ENCODE measurements at places on chromosomes 4 and X.

- no peak overlapping the region for H3K27ac ChIP-seq
- H3K4me1 ChIP-seq: no peaks in the 10 kb centered on the region
- H3K27me3 ChIP-seq: peaks cover 9% of the 10 kb centered on the region
- no peaks in the 10 kb centered on the region for H3K36me3 ChIP-seq
- ATAC-seq: no peak
Observed at GRCh38 chrX:100494646-100495370, 84.7 kb upstream of the PCDH19 start.

DNA sequence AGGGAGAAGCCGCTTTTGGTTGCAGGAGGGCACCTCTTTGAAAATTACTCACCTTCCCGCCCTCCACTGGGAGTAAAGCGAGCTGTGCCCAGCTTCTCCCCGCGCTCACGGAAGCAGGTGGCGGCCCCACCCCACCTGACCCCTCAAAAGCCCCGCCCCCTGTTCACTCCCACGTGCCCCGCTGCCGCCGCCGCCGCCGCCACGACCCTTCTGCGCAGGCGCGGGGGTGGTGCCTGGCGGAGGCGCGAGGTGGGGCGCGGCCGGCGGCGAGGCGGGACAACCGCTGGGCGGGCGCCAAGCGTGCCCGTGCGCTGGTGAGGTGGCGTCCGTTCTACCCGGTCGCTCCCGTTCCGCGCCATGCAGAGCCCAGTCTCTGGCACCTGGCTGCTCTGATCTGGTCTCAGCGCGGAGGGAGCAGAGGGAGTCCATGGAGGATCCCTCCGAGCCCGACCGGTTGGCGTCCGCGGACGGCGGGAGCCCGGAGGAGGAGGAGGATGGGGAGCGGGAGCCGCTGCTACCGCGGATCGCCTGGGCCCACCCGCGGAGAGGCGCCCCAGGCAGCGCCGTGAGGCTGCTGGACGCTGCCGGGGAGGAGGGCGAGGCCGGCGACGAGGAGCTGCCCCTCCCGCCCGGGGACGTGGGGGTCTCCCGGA, at the start of gene PI4K2B:
PI4K2B (plus strand) TSS at position 297 of the 653 bp plus-strand sequence; CDS start at position 428, 131 bp downstream.
- H3K27ac ChIP-seq: peak within 1 kb of the TSS; percentile 94
- peak; percentile 82 for ATAC-seq
- H3K36me3 ChIP-seq: peaks cover 22% of the 10 kb centered on the region
- H3K4me1 ChIP-seq: peaks cover 24% of the 10 kb centered on the region
- peak within 1 kb of the TSS; percentile 94 for H3K4me3 ChIP-seq
- no peaks in the 10 kb centered on the region for H3K27me3 ChIP-seq

GRCh38 chrX:129565046-129565650, 25.1 kb downstream of the OCRL start:
- H3K27ac ChIP-seq: no peak overlapping the region
- ATAC-seq: no peak
- peaks cover 10% of the 10 kb centered on the region for H3K4me1 ChIP-seq
- no peak overlapping the region for H3K4me3 ChIP-seq
- no peaks in the 10 kb centered on the region for H3K27me3 ChIP-seq

DNA sequence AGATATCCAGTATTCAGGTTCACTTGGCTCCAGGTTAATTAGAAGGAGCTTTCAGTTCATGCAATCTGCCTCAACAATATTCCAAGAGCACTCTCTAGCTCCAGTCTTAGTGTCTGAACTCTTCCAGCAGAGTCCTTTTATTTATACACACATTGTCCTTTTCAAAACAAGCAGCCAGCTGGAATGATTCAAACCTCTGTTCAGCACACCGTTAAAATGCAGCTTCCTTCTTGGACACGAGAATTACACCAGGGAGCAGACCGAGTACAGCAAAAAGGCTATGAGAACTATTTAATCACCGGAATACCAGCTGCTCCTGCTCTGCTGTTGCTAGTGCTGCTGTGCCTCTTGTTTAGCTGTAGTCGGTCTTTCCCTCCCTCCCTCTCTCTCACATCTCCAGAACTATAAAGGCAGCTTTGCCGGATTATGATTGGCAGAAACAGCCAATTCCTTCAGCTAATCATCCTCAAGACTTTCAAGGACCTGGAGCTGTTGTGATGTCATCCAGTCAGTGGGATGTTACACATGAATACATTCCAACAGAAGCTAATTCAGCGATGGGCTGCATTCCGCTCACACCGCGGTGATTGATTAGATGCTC, at the start of gene NDST4:
NDST4 (minus strand) TSS at position 115 of the 601 bp plus-strand sequence. CDS start 36,584 bp downstream, outside the sequence.
- no peak for ATAC-seq
- H3K4me1 ChIP-seq: no peaks in the 10 kb centered on the region
- no peaks in the 10 kb centered on the region for H3K27me3 ChIP-seq

DNA sequence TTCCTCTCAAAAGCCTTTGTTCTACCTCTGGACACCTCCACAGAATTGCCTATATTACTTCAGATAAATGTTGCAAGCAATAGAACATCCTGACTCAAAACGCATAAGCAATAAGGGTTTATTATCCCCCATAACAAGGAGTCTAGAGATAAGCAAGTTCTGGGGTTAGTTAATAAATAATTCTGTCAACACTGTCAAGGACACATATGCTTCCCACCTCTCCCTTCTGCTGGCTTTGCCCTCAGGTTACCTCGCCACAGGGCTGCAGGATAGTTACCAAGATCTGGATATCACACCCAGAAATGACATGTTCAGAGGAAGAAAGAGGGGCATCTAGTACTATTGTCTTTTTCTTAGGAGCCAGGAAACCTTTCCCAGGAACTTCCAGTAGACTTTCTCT, 14.0 kb upstream of the DUSP21 start:
- peaks cover 3% of the 10 kb centered on the region for H3K27me3 ChIP-seq
- no peak for ATAC-seq
- no peaks in the 10 kb centered on the region for H3K36me3 ChIP-seq
- H3K4me1 ChIP-seq: no peaks in the 10 kb centered on the region
- H3K27ac ChIP-seq: no peak overlapping the region

DNA sequence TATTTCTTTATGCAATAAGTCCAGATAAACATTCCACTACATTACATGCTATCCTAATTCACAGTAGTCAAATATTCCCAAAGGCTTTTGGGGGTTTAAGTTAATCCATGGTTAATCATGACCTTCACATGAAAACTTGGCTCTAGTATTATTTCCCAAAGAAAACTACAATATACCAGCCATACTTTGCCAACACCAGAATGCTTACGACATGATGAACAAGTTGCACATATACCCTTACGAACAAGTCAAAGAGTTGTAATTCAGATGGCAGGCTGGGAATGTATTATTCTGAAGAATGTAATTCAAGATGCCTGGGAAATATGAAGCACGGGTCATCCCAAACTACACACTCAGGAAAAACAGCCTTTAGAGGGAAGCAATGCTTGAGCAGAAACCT, 499.6 kb downstream of the PPARGC1A start:
- H3K27ac ChIP-seq: no peak overlapping the region
- no peaks in the 10 kb centered on the region for H3K36me3 ChIP-seq
- H3K4me1 ChIP-seq: no peaks in the 10 kb centered on the region
- no peak for ATAC-seq

- H3K27ac ChIP-seq: no peak overlapping the region
- H3K4me3 ChIP-seq: no peak overlapping the region
- no peaks in the 10 kb centered on the region for H3K36me3 ChIP-seq
- peak; percentile 60 for ATAC-seq
- H3K27me3 ChIP-seq: no peaks in the 10 kb centered on the region
Observed at GRCh38 chrX:110180176-110180927, 137.5 kb downstream of the AMMECR1 start.

DNA sequence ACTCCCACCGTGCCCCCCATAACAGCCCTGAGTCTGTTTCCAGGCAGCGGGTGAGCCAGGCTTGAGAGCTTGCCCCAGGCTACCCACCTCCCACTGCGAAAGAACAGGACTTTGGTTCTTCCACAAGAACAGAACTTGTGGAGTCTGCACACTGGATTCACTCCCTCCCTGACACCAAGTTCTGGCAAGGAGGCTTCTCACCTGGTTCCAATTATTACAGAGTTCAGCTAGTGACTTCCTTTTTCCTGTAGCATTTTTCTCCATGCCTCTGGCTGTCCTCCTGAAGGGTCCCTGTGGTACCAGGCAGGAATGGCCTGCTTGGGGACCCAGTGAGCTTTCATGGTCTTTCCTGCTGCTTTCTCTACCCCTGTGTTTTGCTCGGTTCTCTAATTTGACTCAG, 208.6 kb upstream of the SFRP2 start:
- H3K4me3 ChIP-seq: no peak overlapping the region
- no peaks in the 10 kb centered on the region for H3K4me1 ChIP-seq
- ATAC-seq: no peak

DNA sequence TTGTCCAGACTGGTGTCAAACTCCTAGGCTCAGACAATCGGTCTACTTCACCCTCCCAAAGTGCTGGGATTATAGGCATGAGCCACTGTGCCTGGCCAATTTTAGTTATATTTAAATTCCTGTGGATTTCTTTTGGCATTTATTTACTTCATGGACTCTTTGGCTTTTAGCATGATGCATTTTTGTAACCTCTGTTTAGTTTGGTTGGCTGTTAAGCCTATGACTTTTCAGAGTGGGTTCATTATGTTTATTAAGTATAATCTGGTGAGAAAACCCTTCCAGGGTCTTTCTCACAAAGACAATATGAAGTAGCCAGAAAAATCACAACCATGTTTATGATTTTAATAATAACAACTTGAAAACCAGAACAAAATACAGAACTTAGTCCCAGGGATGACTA, 49.4 kb downstream of the USP38 start:
- no peaks in the 10 kb centered on the region for H3K4me1 ChIP-seq
- no peak for ATAC-seq
- no peak overlapping the region for H3K27ac ChIP-seq
- H3K27me3 ChIP-seq: no peaks in the 10 kb centered on the region
- no peak overlapping the region for H3K4me3 ChIP-seq

GRCh38 chr4:113919611-113920010, 59.8 kb downstream of the ARSJ start:
- ATAC-seq: no peak
- H3K36me3 ChIP-seq: no peaks in the 10 kb centered on the region
- H3K4me3 ChIP-seq: no peak overlapping the region
- peaks cover 4% of the 10 kb centered on the region for H3K4me1 ChIP-seq

DNA sequence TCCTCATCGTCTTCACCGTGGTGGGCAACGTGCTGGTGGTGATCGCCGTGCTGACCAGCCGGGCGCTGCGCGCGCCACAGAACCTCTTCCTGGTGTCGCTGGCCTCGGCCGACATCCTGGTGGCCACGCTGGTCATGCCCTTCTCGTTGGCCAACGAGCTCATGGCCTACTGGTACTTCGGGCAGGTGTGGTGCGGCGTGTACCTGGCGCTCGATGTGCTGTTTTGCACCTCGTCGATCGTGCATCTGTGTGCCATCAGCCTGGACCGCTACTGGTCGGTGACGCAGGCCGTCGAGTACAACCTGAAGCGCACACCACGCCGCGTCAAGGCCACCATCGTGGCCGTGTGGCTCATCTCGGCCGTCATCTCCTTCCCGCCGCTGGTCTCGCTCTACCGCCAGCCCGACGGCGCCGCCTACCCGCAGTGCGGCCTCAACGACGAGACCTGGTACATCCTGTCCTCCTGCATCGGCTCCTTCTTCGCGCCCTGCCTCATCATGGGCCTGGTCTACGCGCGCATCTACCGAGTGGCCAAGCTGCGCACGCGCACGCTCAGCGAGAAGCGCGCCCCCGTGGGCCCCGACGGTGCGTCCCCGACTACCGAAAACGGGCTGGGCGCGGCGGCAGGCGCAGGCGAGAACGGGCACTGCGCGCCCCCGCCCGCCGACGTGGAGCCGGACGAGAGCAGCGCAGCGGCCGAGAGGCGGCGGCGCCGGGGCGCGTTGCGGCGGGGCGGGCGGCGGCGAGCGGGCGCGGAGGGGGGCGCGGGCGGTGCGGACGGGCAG, 792 bp downstream of the ADRA2C start:
- H3K4me3 ChIP-seq: peak overlapping the region; percentile 36
- no peaks in the 10 kb centered on the region for H3K4me1 ChIP-seq
- peaks cover 6% of the 10 kb centered on the region for H3K27me3 ChIP-seq
- ATAC-seq: no peak
- H3K36me3 ChIP-seq: no peaks in the 10 kb centered on the region

GRCh38 chr4:152352622-152353116, 183.2 kb downstream of the FBXW7 start:
- no peaks in the 10 kb centered on the region for H3K4me1 ChIP-seq
- no peaks in the 10 kb centered on the region for H3K36me3 ChIP-seq
- H3K27ac ChIP-seq: no peak overlapping the region
- no peak for ATAC-seq
- no peaks in the 10 kb centered on the region for H3K27me3 ChIP-seq

- no peaks in the 10 kb centered on the region for H3K27me3 ChIP-seq
- no peak overlapping the region for H3K27ac ChIP-seq
- H3K4me3 ChIP-seq: no peak overlapping the region
- no peaks in the 10 kb centered on the region for H3K36me3 ChIP-seq
- no peaks in the 10 kb centered on the region for H3K4me1 ChIP-seq
Observed at GRCh38 chr4:81392164-81392563, 79.5 kb downstream of the RASGEF1B start.

- H3K27ac ChIP-seq: no peak overlapping the region
- no peaks in the 10 kb centered on the region for H3K36me3 ChIP-seq
- no peaks in the 10 kb centered on the region for H3K4me1 ChIP-seq
- no peak overlapping the region for H3K4me3 ChIP-seq
- H3K27me3 ChIP-seq: no peaks in the 10 kb centered on the region
- no peak for ATAC-seq
Observed at GRCh38 chr4:177287255-177287654, 22.4 kb upstream of the NEIL3 start.

GRCh38 chr4:30767147-30767845, 47.1 kb downstream of the PCDH7 start:
- no peak overlapping the region for H3K4me3 ChIP-seq
- no peaks in the 10 kb centered on the region for H3K4me1 ChIP-seq
- no peaks in the 10 kb centered on the region for H3K36me3 ChIP-seq
- ATAC-seq: no peak

DNA sequence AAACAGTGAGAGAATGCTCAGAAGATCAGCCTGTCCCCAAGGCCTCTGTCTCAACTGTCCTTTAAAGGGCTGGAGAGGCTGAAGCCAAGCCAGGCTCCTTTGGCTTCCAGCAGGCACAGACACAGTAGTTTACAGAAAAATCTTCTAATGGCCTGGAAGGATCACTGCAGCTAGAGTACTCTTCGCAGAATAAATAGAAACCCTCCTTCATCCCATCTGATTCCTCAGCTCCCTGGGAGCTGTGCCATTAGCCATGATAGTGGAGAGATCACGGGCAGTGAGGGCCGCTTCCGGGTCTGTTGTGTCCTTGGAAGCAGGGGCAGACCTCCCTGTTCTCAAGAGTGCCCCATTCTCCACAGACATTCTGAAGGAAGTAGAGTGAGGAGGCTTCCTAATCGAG, 63.1 kb downstream of the CCNI start:
- H3K27me3 ChIP-seq: no peaks in the 10 kb centered on the region
- H3K27ac ChIP-seq: no peak overlapping the region
- peaks cover 27% of the 10 kb centered on the region for H3K36me3 ChIP-seq

DNA sequence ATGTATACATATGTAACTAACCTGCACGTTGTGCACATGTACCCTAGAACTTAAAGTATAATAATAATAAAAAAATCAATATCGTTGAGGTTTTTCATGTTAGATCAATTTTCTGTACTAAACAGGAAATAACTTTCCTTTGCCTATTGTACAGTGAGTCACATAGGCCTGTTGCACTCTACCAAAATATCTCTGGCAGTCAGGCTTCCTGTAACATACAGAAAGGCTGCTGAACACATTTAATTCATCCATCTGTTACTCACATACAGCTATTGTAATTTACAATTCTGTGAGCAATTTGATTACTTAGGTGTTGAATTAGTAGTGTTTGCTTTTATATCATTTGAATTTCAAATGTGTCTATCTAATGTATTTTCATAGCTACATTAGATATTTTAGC, 427.8 kb downstream of the TMA16 start:
- ATAC-seq: no peak
- no peak overlapping the region for H3K4me3 ChIP-seq
- no peaks in the 10 kb centered on the region for H3K27me3 ChIP-seq
- no peaks in the 10 kb centered on the region for H3K36me3 ChIP-seq
- H3K27ac ChIP-seq: no peak overlapping the region

Data from activated T-helper 17 cell treated with anti-CD3 and anti-CD28 coated beads, Interleukin-2, amount 50 U/mL, for 72 hours (primary cell).